Naive thymus-derived CD4-positive, alpha-beta T cell (primary cell): ENCODE measurements at places on chromosomes 6 and 20. TPM values are rescaled to one million over a fixed set of nuclear protein-coding genes. Genes with fewer than 3 reads are reported as not detected.

DNA sequence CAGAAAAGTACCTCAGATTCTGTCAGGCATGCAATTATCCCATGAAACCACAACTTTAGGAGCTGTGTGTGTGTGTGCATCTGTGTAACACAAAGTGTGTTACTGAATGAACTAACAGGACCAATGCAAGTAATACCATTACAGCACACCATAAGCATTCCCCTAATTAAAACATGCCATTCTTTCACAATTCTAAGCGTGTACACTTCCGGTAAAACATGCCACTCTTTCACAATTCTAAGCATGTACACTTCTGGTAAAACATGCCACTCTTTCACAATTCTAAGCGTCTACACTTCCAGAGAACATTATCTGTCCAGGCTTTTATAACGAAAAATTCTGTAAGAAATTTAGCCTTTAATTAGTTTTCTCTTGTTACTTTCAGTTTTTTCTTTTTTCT is 238.2 kb downstream of the GMDS start:
- H3K27me3 ChIP-seq: no peaks in the 10 kb centered on the region
- H3K4me1 ChIP-seq: no peaks in the 10 kb centered on the region
- H3K27ac ChIP-seq: no peak overlapping the region
- no peak for DNase-seq

GRCh38 chr20:22544462-22544861 is 39.9 kb downstream of the FOXA2 start:
- no peak for DNase-seq
- H3K4me1 ChIP-seq: no peaks in the 10 kb centered on the region
- no peak overlapping the region for H3K27ac ChIP-seq
- H3K27me3 ChIP-seq: no peaks in the 10 kb centered on the region

DNA sequence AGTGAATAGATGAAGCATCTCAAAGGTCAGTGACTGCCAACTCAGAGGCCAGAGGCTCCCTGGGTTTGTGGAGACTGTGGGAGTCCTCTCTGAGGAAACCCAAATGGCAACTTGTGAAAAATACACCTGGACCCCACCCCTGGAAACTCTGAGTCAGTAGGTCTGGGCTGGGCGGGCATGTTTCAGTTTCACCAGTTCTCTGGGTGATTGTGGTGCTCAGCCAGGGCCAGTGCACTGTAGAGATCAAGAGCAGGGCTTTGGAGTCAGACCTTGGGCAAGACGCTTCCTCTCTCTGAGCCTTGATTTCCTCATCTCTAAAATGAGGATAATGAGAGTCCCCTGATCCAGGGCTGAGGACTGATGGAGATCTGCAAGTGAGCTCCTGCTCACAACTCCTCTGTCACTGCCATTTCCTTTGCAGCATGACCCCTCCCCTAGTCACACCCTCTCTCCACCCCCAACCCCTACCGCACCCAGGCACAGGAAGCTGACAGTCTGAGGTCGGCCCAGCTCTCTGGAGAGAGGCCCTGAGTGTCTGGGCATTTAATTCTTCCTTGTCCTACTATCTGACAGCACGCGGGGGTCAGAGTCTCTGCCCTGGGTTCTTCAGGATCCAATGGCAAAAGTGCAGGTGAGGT is 5.1 kb downstream of the DEF6 start:
- H3K27ac ChIP-seq: peak overlapping the region; percentile 91
- peaks cover 2% of the 10 kb centered on the region for H3K36me3 ChIP-seq
- DNase-seq: peak; percentile 87
- no peaks in the 10 kb centered on the region for H3K27me3 ChIP-seq
- peak overlapping the region; percentile 67 for H3K4me3 ChIP-seq

- no peaks in the 10 kb centered on the region for H3K36me3 ChIP-seq
- H3K4me1 ChIP-seq: peaks cover 22% of the 10 kb centered on the region
- peak; percentile 84 for DNase-seq
- H3K27me3 ChIP-seq: no peaks in the 10 kb centered on the region
- H3K4me3 ChIP-seq: peak overlapping the region; percentile 90
- peak overlapping the region; percentile 94 for H3K27ac ChIP-seq
Observed at GRCh38 chr6:38638941-38639497, 710 bp downstream of the BTBD9 start.

GRCh38 chr6:126535138-126535537 is 195.2 kb downstream of the CENPW start:
- no peaks in the 10 kb centered on the region for H3K36me3 ChIP-seq
- no peak for DNase-seq
- no peaks in the 10 kb centered on the region for H3K27me3 ChIP-seq
- H3K4me3 ChIP-seq: no peak overlapping the region
- no peak overlapping the region for H3K27ac ChIP-seq

DNA sequence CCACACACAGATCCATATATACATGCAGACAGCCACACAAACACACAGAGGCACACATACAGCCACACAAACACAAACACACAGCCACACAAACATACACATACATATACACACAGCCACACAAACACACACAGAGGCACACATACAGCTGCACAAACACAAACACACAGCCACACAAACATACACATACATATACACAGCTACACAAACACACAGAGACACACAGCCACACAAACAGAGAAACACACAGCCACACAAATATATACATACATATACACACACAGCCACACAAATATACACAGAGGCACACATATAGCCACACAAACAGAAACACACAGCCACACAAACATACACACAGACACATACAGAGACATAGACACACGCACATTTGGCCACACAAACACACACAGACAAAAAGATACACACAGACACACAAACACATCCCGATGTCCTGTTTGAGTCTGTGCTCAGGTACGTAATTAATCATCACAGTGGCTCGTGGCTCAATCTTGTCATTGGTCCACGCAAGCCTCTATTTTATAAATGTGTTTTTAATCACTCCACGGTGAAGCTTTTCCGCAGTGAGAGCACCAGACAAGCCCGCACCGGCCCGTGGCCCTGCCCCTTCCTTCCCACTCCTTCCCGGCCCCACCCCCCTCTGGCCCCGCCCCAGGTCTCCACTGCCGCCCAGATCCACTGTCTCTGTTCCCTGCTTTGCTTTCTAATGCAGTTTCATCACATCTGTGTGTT is 135.3 kb downstream of the CDH4 start:
- no peaks in the 10 kb centered on the region for H3K4me1 ChIP-seq
- H3K36me3 ChIP-seq: no peaks in the 10 kb centered on the region
- H3K27ac ChIP-seq: no peak overlapping the region
- DNase-seq: no peak
- H3K4me3 ChIP-seq: no peak overlapping the region
- H3K27me3 ChIP-seq: no peaks in the 10 kb centered on the region

DNA sequence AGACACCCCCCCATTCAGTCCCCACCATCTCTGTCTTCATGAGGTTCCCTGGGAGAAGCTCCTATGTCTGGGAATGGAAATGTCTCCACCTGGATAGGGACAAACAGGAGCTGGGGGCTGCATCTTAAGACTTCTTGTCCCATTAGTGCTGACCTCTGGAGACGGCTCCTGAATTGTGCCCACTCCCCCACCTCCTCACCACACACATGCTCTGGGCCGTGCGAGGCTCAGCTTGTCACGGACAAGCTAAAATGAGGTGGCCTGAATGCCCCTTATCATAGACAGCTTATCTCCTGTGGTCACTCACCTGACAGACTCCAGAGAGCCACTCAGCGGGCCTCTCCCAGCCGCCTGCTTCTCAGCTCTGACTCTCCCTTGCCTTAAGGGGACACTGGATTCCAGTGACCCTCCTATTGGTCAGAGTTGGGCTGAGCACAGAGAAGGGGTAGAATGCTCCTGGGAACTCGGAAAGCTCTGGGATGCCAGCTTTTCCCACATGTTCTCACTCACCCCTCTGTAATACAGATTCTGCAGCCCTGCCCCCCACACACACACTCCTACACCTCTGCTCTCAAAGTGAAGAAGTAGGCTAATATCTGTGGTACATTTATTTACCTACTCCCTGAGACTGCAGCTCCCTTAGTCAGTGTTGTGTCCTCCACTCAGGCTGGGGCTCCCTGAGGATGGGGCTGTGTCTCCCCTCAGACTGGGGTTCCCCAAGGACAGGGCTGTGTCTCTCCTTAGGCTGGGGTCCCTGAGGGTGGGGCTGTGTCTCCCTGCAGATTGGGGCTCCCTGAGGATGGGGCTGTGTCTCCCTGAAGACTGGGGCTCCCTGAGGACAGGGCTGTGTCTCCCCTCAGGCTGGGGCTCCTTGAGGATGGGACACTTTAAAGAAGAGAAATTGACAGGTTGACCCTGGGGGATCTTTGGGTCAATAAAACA is 167.5 kb downstream of the VEGFA start:
- no peaks in the 10 kb centered on the region for H3K27me3 ChIP-seq
- no peak for DNase-seq
- H3K36me3 ChIP-seq: no peaks in the 10 kb centered on the region
- H3K27ac ChIP-seq: no peak overlapping the region
- no peaks in the 10 kb centered on the region for H3K4me1 ChIP-seq

The SMLR1 gene
- total RNA-seq: not detected

The C6orf58 gene
- total RNA-seq: not detected

The ZFP57 gene
- total RNA-seq: not detected
